ENCODE measurements at places on chromosomes 3 and 15.

DNA sequence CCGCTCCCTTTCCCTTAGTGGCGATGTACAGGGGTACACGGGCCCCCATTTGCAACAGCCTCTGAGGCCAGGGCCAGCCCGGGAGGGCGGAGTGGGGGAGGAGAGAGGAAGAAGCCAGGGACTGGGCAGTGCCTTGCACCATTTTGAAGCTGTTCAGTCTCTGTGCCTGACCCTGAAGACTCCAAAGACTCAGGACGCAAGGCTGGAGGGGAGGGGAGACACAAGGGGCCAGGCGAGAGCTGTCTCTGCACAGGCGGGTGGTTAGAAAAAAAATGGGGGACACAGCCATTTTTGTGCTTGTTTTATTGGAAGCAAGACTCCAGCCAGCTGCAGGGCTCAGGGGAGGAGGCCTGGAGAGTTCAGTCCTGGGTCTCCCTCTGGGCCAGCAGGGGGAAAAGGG, 1.6 kb downstream of the RPP25 start:
- peaks cover 30% of the 10 kb centered on the region for H3K4me1 ChIP-seq
- no peak for DNase-seq
- peak overlapping the region; percentile 73 for H3K4me3 ChIP-seq
- H3K27ac ChIP-seq = no peak overlapping the region
- no peaks in the 10 kb centered on the region for H3K36me3 ChIP-seq
- peaks cover 33% of the 10 kb centered on the region for H3K27me3 ChIP-seq

- H3K36me3 ChIP-seq = no peaks in the 10 kb centered on the region
- no peaks in the 10 kb centered on the region for H3K27me3 ChIP-seq
- no peak for DNase-seq
- H3K27ac ChIP-seq = no peak overlapping the region
- no peak overlapping the region for H3K4me3 ChIP-seq
- H3K4me1 ChIP-seq = no peaks in the 10 kb centered on the region
These were observed 389.5 kb upstream of the WNT5A start for GRCh38 chr3:55876560-55876959.

DNA sequence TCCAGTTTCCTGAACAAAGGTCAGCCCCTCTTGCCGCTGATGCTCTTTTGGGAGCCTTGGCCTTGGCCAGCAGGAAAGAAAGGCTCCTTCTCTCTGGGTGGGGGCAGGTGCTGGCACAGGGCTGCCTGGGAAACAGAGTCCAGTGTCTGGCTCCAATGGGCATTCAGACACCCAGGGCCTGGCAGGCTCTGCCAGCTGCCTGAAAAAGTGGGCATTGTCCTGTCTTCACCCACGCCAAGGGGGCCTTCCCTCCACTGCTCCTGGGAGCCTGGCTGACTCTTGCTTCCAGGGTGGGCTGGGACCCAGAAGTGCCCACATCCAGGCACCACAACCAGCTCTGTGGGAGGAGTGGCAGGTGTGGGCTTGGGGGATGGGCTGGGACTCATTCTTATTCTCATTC, 62.7 kb downstream of the RHCG start:
- no peak overlapping the region for H3K27ac ChIP-seq
- no peak overlapping the region for H3K4me3 ChIP-seq
- peaks cover 9% of the 10 kb centered on the region for H3K27me3 ChIP-seq
- peak; percentile 39 for DNase-seq

- 0 out of 2 replicates have a peak, but pooled peaks cover 3% of the 10 kb centered on the region for H3K36me3 ChIP-seq
- no peaks in the 10 kb centered on the region for H3K4me1 ChIP-seq
- no peaks in the 10 kb centered on the region for H3K27me3 ChIP-seq
- H3K27ac ChIP-seq = no peak overlapping the region
These were observed 41.0 kb upstream of the LIMD1 start for GRCh38 chr3:45553469-45553974.

DNA sequence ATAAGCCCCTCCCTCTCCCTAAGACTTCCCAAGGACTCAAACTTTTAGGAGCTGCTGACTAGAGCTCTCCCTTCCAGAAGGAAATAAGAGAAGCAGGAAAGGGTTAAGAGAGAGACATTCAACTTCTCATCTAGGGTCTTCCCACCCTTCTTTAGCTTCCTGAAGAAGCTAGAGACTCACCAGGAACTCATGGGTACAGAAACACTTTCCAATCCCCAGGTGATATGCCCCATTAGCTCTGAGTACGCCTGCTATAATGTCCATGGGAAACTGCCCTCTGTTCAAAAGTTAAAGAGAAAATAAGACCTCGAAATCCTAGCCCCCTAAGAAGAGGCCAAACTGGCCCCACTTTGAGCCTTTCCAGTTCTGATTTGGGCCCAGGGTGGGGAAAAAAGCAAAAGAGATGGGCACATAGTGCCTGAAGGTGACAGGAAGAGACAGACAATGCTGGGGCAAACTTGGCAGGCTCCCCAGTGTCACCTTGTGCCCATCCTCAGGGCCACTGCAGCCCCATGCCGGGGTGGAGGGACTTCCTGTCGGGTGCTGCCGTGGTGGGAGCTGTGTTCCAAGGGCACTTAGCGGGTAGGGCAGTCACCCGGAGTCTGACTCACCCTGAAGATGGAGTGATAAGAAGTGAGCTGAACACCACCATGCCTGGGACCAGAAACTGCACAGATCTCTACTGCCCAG, 29.5 kb downstream of the CCDC12 start:
- no peak for DNase-seq
- H3K27ac ChIP-seq = no peak overlapping the region
- H3K4me1 ChIP-seq = peaks cover 17% of the 10 kb centered on the region
- no peak overlapping the region for H3K4me3 ChIP-seq
- H3K27me3 ChIP-seq = no peaks in the 10 kb centered on the region

GRCh38 chr3:28286595-28286994, 45.2 kb downstream of the CMC1 start:
- no peaks in the 10 kb centered on the region for H3K4me1 ChIP-seq
- H3K4me3 ChIP-seq = no peak overlapping the region
- H3K36me3 ChIP-seq = peaks cover 6% of the 10 kb centered on the region

DNA sequence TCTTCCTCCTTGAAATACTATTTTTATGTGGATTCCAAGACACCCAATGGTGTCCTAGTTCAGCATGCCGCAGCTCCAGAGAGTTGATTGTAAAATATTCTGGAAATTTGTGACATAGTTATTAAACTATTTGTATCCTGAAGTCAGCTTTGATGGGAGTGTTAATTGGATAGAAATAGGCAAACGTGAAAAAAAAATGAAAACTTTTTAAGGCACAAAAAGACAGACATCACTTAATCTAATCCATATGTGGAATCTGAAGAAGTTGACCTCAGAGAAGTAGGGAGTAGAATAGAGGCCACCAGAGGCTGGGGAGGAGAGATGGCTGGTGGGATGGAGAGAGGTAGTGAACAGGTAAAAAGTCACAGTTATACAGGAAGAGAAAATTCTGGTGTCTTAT, 704.2 kb downstream of the ROBO1 start:
- no peak for DNase-seq
- no peaks in the 10 kb centered on the region for H3K36me3 ChIP-seq
- H3K27me3 ChIP-seq = no peaks in the 10 kb centered on the region
- H3K4me1 ChIP-seq = no peaks in the 10 kb centered on the region
- H3K27ac ChIP-seq = no peak overlapping the region

GRCh38 chr15:43934480-43934879, 107.7 kb downstream of the WDR76 start:
- no peak for DNase-seq
- peaks cover 18% of the 10 kb centered on the region for H3K4me1 ChIP-seq
- no peaks in the 10 kb centered on the region for H3K36me3 ChIP-seq
- no peak overlapping the region for H3K27ac ChIP-seq
- no peaks in the 10 kb centered on the region for H3K27me3 ChIP-seq
- H3K4me3 ChIP-seq = no peak overlapping the region

DNA sequence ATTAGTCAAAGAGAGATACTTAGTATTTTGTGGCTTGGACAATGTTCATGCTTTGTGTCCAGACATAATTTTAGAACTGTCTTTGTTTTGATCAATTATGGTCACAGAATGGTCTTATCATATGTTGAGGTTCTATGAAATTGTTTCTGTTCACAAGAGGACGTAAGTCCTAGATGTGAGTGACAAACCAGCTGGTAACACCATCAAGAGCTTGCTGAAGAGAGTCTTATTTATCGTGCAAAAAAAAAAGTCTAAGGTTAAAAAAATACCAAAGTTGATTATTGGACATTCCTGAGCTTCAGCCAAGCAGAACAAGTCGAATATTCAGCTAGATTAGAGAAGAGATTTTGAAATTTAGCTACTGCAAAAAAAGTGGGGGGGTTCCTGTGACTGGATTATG, 495.9 kb upstream of the NAALADL2 start:
- DNase-seq = no peak
- no peaks in the 10 kb centered on the region for H3K27me3 ChIP-seq
- H3K4me1 ChIP-seq = no peaks in the 10 kb centered on the region
- no peak overlapping the region for H3K4me3 ChIP-seq

DNA sequence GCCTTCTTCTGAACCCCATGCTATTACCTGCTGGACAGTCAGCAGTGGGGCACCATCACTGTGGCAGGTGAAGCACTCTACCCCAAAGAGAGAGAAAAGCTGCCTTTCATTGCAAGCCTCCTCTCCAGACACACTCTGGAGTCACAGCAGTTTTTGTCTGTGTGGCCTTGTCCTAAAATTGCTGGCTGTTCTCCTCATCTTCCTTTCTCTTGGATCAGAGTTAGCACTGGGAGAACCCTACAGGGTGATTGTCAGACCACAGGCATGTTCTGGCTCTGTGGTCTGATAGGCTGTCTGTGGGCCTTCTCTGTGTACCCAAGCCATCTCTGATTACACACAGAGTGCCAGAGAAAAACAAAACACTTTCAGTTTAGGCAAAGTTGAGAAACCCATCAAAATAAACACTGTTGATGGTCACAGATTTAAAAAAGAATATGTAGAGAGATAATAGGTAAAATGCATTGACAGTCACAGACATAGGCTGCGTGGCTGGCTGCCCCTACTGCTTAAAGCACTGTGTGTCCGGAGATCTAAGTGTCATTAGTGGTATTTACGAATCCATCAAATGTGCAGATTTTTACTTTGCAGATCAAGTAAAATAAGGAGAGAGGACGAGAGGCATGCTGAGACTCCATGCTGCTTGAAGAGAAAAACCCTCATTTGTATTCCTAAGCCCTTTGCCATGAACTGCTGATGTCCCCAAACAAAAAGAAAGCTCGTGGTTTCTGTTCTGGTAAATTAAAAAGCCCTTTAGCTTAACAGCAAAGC, 689.9 kb downstream of the TUSC7 start:
- H3K36me3 ChIP-seq = no peaks in the 10 kb centered on the region
- no peak overlapping the region for H3K27ac ChIP-seq
- no peak overlapping the region for H3K4me3 ChIP-seq
- peaks cover 43% of the 10 kb centered on the region for H3K27me3 ChIP-seq
- H3K4me1 ChIP-seq = peaks cover 14% of the 10 kb centered on the region
- peak; percentile 33 for DNase-seq

- H3K4me3 ChIP-seq = no peak overlapping the region
- H3K36me3 ChIP-seq = no peaks in the 10 kb centered on the region
- no peak for DNase-seq
- H3K27me3 ChIP-seq = no peaks in the 10 kb centered on the region
- H3K4me1 ChIP-seq = no peaks in the 10 kb centered on the region
- no peak overlapping the region for H3K27ac ChIP-seq
These were observed 17.6 kb upstream of the APOD start for GRCh38 chr3:195601382-195601781.

DNA sequence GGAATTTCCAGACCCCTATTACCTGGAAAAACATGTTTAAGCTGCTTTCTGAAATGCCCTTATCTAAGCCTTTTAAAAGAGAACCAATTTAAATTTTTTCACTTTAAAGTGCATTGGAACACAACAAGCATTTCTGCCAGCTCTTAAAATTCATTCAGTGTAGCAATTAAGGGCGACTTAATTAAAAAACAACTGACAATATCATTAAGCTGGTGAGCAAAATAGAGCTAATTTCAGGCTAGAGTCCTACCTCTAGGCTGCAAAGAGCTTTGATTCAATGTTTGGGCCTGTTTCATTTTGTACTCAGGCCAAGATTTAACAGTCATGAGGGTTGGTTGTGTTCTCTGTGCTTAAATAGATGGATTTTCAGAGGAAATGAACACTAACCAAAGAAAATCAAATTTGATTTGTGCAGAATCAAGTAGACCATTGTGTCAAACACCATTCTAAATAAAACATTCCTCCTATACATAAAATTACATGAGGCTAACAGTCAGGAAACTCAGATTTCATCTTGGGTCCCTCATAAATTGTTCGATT, 114.6 kb downstream of the TMEM108 start:
- no peak overlapping the region for H3K4me3 ChIP-seq
- H3K4me1 ChIP-seq = no peaks in the 10 kb centered on the region
- no peaks in the 10 kb centered on the region for H3K36me3 ChIP-seq
- H3K27me3 ChIP-seq = no peaks in the 10 kb centered on the region

DNA sequence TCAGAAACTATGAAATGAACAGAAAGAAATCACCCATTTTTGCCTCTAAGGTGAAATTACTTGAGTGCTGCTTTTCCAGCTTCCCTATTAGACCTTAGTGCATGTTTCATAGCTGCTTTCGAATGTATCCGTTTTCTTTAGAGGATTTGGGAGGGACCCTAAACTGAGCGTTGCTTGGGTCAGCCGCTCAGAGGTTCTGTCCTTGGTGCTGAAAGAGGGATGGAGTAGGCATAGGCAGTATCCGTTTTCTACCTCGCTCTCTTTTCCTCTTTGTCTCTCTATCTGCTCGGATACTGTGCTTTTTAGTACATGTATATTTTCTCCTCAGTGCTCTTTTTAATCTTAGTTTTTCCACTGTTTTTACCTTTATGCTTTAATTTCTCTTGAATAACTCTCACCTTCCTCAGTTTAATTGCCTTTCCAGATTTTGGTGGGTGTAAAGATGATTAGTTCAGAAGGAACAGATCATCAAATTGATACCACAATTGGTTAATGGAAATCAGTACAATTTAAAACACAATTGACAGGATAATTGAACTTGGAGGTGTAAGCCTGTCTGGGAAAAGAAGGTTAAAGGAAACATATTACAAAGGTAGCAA, at the start of gene DRD3:
Gene DRD3, minus strand, starts transcription at position 283 of the 599 bp plus-strand sequence. CDS start 7,060 bp downstream, outside the sequence.
- no peak for DNase-seq
- H3K36me3 ChIP-seq = no peaks in the 10 kb centered on the region
- H3K4me3 ChIP-seq = no peak within 1 kb of the TSS
- peaks cover 2% of the 10 kb centered on the region for H3K4me1 ChIP-seq

DNA sequence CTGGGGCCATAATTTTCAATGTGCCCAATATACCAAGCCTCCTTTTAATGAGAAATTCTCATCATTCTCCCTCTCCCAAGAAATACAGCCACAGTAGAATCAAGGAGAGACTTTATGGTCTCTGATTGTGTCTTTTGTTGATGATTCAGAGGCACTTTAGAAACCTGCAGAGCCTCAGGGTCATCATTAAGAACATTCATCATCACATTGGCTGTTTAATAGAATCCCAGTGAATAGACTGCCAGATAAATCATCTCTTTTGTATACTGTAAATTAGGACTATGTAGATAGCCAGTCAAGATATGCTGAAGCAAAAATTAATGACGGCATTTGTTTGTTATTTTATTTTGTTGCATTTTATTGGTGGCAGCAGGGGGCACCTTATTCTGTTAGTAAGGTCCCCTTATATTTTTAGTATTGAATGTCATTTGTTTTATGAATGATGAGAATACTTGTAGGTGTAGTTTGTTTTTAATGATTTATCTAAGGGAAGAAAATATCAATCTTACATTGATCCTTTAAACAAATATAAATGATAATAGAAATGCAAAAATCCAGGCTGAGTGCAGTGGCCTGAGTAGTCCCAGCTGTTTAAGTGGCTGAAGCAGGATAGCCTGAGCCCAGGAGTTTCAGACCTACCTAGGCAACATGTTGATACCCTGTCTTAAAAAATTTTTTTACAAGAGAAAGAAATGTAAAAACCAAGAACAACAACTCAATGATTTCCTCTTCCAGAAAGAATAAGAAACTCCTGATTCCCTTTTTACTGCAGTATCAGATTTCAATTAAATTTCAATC, 138.8 kb downstream of the ZBBX start:
- no peak for DNase-seq
- no peaks in the 10 kb centered on the region for H3K27me3 ChIP-seq
- no peak overlapping the region for H3K27ac ChIP-seq

Data from H1 (cell line).